ENCODE measurements at places on chromosomes 2 and 18. TPM values are rescaled to one million over a fixed set of nuclear protein-coding genes. Genes with fewer than 3 reads are reported as not detected.

Gene CTIF
- polyA plus RNA-seq = 25.6 TPM

Gene COL5A2
- polyA plus RNA-seq = 428 TPM

Gene CPO
- 1.8 TPM for polyA plus RNA-seq

Gene STK16
- 43.3 TPM for polyA plus RNA-seq

Gene UGT1A10
- not detected for polyA plus RNA-seq

Gene C18orf54
- 11.1 TPM for polyA plus RNA-seq

Gene MERTK
- 5.4 TPM for polyA plus RNA-seq

GRCh38 chr18:62744076-62744968 lies 29.0 kb downstream of the PHLPP1 start:
- DNase-seq = no peak

DNA sequence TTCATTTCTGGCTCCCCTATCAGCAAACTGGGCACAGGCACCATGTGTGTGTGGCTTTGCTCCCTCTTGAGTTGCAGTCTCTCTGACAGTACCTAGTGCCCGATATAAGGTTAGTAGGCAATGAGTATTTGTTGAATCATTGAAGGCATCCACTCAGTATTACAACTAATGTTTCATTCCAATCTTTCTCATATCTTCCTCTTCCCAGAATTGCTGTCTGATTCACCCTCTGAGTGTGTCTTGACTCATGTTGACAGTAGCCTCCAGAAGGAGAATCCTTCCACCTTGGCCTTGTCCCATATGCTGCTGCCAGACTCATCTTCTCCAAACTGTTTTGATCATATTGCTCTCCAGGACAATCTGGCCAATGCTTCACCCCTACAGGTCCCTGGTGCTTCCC lies 202.5 kb downstream of the LRRTM1 start:
- no peak for DNase-seq

DNA sequence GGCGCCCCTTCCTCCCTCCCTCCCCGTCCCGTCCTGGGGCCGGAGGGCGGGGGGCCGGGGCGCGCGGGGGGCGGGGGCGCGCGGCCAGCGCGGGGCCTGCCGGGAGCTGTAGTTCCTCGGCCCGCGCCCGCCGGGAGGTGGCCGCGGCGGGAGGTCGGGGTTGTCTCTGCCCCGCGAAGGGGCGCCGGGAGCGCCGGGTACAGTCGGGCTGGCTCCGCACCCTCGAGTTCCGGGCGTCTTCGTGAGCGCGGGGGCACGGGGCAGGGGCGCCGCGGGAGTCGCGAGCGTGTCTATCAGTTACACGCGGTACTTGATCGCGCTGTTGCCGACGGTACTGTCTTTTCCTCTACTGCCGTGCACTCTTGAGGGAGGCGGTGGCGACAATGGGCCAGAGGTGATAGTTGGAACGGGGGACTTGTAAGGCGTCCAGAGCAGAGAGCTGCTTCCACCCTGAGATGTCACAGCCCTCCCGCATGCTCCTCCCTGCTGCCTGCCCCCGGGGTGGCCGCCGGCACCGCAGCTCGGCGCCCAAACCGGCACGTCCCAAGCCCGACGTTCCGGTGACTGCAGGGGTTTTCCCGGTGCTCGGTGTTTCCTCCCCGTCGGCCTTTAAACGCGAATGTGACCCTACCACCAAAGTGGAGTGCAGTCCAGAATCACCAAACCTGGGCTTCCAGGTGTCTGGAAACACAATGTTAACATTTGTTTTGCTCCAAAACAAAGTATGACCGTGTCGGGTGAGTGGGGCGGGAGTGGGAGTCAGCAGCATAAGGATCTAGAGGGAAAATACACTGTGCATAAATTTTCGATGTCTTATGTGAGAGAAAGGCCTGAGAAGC lies at the start of gene PRKD3:
Gene PRKD3 (minus strand): TSS at position 48 of the 839 bp plus-strand sequence. CDS start 8,309 bp downstream, outside the sequence.
- DNase-seq = peak; percentile 53

- DNase-seq = no peak
These were observed 3.5 kb upstream of the RNU4ATAC start for GRCh38 chr2:121527009-121527682.

DNA sequence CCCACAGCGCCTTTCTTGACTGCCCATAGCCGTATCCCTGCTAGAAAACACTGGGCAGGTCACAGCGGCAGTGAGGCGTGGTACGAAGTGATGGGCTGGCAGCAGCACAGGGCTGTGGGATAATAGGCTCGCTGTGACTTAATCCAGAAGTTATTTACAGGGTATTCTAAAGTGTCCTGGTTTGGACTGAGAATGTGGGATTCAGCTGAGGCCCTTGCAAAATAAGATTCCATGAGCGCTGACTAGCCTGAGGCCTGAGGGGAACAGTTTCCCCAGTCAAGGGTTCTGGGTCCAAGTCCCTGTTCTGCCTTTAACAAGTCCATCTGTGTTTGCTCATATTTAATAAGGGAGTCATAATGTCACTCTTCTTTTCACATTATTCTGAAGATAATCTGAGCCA lies 34.6 kb downstream of the SETBP1 start:
- DNase-seq = no peak

GRCh38 chr2:78093436-78093835 lies 571.3 kb upstream of the LRRTM4 start:
- DNase-seq = no peak

GRCh38 chr18:23718243-23718720 lies 29.0 kb downstream of the LAMA3 start:
- no peak for DNase-seq

DNA sequence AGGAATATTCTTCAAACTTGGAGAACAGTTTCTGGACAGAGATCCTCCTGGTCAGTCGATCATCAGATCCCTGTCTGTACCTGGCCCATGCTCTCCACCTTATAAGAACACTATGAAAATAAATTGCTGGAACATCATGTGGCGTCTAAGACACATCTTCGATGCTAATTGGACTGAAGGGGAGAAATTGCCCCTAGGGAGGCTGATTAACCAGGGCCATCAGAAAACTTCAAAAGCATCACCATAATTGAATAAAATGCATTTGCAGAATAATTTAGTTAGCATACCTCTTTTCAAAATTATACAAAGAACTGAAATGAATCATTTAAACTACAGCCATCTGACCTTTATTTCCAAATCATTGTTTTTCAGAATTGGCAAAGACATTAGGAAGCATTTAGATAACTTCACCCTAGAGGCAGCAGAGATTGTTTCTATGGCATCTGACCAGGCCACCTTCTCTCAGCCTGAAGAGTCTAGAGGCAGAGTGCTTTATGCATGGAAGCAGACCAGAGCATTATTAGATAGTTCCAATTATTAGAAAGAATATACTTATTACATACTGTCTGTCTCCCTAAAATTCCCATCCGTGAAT lies 48.9 kb upstream of the CNTNAP5 start:
- no peak for DNase-seq

DNA sequence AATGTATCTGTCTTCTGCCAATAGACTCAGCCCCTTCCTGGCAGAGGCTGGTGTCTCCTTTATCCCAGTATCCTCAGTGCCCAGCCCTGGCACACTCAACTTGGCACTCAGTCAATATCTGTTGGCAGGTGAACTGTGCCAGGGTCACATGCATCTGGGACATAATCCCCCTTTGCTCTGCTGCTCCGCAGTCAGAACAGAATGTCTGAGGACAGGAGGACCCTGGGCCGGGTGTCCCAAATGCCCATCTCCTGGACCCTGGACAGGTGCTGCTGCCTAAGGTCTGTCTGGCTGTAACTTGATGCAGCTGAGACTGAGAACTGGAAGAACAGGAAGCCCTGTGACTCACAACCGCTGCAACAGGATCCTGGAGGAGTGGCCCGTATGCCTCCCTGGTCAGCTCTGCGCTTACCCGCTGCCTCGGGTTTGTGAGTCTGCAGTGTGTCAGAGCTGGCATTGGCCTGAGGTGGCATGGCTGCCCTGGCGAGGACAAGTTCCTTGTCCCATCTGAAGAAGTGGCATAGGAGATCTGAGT lies 11.4 kb downstream of the HK2 start:
- no peak for DNase-seq

DNA sequence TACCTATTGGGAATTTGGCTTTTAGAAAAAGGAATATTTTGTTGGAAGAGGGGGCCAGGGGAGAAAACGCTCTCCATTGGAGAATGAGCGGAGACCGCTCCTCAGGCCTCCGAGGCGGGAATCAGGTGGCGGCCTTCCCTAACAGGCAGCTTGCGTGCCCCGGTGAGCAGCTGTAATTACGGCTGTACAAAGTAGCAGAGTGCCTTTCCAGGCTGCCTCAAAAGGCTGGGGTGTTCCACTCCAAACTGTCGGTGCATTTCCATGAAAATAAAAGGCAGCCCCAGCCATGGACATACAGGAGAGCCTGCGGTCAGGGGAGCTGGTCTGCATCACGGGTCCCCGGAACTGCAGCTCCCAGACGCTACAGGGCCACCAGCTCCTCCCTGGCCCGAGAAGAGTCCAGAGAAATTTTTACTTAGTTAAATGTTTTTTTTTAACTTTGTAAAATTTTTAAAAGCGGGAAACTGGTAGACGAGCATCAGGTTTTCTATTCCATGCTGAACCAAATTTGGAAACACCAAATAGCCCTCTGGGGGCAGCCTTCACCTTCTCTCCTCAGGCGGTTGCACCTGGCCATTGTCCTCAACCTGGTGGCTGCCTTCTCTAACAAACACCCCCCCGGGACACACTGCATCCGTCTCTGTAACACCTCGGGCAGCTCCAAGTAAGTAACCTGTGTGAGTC lies 209.3 kb upstream of the SALL3 start:
- DNase-seq = no peak

DNA sequence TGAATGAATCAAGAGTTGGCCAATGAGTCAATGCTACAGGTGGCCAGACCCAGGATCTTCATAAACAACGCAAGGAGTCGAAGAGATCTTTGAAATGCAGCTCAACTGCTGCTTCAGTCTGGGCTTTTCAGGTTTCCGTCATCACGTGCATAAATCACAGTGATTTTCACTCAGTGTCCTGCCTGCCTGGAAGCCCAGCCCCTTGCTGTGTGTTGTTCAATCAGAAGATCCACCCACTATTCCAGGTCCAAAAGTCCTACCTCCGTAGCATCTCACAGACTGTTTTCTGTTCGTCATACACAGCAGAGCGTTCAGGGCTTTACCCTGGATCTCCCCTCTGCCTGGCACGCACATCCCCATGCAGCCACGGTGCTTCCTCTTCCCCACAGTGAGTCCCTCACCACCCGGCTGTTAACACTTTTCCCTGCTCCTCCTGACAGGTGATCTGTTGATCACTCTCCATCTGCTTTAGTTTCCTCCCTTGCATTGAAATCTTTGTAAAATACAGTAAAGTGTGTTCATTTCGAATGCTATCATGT lies 216.3 kb downstream of the MYT1L start:
- DNase-seq = no peak

DNA sequence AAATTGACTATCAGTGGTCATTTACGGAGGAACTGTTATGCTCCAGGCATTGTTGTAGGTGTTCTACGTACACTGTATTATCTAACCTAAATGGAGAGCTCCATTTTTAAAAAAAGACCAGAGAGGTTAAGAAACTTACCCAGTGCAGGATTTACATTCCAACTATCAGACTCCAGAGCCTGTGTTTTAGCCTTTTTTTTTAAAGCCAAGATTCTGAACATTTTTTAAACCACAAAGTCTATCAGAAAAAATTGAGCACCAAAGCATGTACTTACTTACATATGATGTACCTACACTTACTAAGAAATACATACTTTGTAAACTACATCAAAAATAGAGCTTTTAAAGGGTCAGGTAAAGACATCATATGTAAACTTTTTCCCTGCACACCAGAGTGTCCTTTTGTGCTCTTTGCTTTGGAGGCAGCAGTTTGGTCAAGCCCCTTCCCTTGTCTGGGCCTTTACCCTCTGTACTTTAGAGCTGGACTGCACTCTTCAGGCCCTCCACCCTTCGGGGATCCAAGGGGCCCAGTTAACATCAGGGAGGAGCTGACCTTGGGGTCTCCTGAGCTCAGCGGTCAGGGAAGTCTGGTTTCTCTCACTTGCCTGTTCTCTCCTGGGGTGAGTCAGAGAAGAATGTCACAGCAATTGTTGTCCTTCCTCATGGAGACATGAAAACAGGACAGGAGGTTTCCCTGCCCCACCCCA lies 58.4 kb downstream of the ITGB1BP1 start:
- DNase-seq = no peak
